ENCODE measurements at places on chromosomes 3 and 15. TPM values are rescaled to one million over a fixed set of nuclear protein-coding genes. Genes with fewer than 3 reads are reported as not detected.

LIPC gene
- 0.38 TPM for total RNA-seq

TRNT1 gene
- 18.0 TPM for total RNA-seq

MYLK gene
- total RNA-seq = 56.7 TPM

NGRN gene
- total RNA-seq = 46.0 TPM

IGSF11 gene
- total RNA-seq = 0.13 TPM

EBLN2 gene
- 2.9 TPM for total RNA-seq

CTXND1 gene
- not detected for total RNA-seq

KIF15 gene
- total RNA-seq = 2.9 TPM

PLIN1 gene
- total RNA-seq = not detected

ANKUB1 gene
- under 0.01 TPM for total RNA-seq

TBL1XR1 gene
- total RNA-seq = 121 TPM

SEMA6D gene
- 1.5 TPM for total RNA-seq

C3orf22 gene
- not detected for total RNA-seq

CLDN1 gene
- total RNA-seq = 0.13 TPM

All from dermis microvascular lymphatic vessel endothelial cell (primary cell).